ENCODE measurements at places on chromosomes 12 and 14.
A peak's percentile ranks its signal among the peaks of the same experiment; 100 is the strongest.

DNA sequence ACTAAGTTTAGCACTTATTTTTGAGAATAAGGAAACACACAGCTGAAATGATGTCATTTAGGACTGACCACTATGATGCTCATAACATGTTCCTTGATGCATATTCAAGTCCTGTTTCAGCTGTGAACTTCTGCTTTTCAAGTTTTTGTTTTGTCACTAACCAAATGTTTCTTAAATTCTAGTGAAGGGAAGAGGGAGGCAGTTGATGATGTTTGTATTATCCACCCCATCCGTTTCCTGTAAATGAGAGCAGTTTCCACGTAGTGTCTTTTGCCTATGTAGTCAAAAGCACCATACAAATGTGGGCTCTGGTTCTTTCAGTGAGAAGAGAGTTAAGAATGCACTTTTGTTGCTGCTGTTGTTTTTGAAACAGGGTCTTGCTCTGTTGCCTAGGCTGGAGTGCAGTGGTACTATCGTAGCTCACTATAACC, 491.8 kb downstream of the PCNX1 start:
- peak; percentile 72 for DNase-seq

DNA sequence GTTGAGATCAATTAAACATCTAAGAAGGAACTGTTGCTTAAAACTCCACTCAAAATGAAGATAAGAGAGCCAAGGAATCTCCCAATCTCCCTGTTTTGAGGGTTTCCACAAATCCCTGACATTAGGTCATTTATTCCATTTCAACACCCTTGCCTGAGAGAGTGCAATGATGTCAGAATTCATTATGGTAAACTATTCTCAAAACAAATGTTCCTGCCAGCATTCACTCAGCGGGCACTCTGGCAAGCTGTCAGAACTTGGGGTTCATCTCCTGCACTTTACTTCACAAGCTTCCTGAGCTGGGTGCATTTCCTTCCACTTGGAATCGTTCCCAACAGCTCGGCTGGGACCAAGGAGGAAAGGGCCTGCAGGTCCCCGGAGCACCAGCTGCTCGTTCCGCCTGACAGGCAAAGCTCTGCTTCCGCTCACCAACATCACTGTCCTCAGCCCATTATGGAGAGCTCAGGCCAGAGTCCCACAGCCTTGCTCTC, 117.8 kb downstream of the TTC7B start:
- no peak for DNase-seq

GRCh38 chr12:113057565-113058485, 1.3 kb downstream of the DTX1 start:
- no peak for DNase-seq

DNA sequence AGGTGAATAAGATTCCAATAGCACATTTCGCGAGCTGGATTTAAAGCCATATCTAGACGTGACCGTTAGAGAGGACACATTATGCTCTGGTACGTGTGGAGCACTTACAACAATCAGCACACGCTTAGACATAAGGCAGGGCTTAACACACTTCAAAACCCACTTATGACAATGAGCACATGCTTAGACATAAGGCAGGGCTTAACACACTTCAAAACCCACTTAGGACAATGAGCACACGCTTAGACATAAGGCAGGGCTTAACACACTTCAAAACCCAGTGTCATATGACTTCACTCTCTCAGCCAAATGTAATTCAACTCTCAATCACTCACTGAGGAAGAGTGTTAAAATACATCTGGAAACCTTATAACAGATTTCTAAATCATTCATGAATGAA, 11.2 kb upstream of the PLD4 start:
- no peak for DNase-seq

- peak; percentile 52 for DNase-seq
Measured at GRCh38 chr14:35374263-35374712, 30.3 kb downstream of the NFKBIA start.

- DNase-seq = peak; percentile 12
Measured at GRCh38 chr14:99360774-99361595, 89.0 kb upstream of the BCL11B start.

DNA sequence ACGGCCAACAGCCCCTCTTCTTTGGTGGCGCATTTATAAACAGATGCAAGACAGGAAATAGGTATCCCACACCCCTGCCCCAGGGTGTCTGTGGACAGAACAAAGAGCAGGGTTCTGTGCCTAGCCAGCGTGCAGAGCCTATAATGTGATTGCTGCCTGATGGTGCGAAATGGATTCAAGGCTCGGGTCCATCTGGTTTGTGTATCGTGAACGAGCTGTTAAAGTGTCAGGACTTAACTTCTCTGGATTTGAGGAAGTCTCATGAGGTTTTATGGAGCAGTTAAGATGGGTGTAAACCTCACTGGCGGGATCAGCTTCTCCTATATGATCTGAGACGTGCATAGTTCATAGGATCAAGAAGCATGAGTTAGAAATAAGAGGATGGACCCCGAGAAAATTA, 388.7 kb upstream of the TBX3 start:
- no peak for DNase-seq

- DNase-seq = no peak
Measured at GRCh38 chr14:95294834-95295599, 24.7 kb downstream of the CLMN start.

DNA sequence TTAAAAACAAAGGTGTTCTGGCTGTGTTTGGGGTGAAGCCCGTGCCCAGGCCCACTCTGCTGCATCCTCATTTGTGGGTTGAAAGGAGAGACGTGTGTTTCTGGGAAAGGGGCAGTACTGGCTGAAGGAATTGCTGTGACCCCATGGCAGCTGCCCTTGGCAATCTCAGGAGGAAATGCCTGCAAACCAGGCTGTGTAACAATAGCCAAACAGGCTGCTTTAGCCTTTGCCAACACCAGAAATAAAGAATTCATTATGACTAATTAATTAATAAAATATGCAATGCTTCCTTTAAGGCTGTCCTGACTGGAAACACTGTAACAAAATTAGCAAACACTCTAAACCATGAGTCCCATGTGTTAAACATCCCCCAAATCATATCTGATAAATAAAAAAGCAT, 53.0 kb upstream of the KRR1 start:
- no peak for DNase-seq

GRCh38 chr14:91415794-91416743, 1.6 kb downstream of the CCDC88C start:
- peak; percentile 67 for DNase-seq

DNA sequence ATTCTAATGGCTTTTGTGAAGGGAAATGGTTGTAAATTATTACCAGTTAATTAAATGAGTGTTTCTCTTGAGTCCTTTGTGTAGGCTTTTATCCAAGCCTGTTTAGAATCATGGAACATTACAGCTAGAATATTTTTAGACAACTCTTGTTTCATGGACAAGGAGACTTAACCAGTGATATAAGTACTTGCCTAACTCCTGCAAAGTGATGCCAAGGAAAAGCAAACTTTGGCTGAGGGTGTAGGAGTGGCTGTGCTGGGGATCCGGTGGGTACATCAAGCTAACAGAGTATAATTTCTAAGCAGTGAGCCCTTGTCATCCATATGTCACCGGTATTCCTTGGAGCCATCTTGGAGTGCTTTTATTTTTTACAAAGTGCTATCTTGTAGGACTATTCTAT, 61.5 kb downstream of the PRKCH start:
- no peak for DNase-seq

DNA sequence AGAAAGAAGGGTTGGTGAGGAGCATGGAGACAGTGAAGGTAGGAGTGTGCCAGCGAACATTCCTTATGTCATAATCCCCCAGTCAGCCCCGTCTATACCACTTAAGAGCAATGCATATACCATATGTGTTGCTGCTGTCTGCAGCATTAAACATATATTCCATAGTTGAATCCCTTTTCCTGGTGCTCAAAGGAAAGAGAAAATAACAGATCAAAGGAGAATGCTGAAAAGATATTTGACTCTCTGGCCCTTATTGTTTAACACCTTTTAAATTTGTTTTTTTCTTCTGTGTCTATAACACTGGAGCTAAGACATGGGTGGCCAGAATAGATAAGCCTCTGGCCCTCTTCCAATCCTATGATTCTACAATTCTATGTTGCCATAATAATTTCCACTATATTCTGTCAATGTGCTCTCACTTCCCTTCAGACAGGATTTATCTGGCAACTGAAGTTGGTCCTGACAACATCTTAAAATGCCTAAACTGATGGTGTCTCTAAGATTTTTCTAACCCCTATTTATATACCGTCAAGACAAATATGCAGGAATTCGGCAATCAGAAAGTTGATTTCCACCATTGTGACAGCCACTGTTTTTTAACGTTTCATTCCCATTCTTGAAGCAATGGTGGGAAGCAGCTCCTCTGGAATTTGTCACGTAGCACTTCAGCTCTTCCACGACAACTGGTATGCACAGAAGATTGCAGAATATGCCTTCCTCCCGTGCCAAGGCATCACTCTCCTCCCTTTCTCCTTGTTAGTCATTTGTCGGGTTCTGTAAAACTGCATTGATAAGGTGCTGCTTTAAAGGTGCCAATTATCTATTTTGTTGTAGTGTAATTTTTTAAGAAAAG, 204.7 kb downstream of the BCAT1 start:
- peak; percentile 92 for DNase-seq

GRCh38 chr12:121751034-121751433, 38.5 kb downstream of the TMEM120B start:
- DNase-seq = no peak

- DNase-seq = no peak
Measured at GRCh38 chr14:74584951-74585350, 27.1 kb downstream of the LTBP2 start.

- peak; percentile 65 for DNase-seq
Measured at GRCh38 chr14:33414041-33414440, 475.4 kb downstream of the NPAS3 start.

DNA sequence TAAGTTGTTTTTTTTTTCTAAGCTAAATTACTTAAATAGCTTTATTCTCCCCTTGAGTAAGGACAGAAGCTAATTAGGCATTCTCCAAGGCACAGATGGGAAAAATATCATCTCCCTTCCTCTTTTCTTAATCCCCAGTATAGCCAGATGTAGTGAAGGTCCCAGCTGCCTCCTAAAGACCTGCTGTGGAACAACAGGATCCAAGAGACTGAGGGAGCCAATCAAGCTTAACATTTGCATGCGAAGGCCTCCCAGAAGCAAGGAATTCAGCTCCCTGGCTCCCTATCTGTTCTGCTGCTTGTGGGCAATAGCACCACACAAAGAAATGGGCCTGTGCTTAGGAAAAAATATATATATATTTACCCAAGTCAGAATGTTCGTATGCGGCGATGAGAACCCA, 255.2 kb downstream of the SYT1 start:
- DNase-seq = no peak

GRCh38 chr12:18749386-18749957, 11.6 kb downstream of the CAPZA3 start:
- no peak for DNase-seq

DNA sequence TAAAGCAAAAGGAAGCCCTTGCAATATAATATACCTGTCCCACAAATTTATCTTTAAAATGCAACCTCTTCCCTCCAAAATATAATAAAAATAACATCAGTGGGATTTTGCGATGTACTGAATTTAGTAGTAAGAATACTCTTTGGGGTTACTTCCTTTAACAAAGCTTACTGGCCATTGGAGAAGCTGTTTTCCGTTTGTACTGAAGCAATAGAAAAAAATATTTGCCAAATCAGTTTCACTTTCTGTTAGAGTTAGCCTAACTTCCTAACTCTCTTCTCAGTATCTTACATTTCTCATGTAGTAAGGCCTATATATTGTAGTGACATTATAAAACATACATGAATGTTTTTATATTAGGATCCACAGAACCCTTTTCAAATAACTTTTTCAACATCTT, 3.7 kb downstream of the MAX start:
- peak; percentile 64 for DNase-seq

DNA sequence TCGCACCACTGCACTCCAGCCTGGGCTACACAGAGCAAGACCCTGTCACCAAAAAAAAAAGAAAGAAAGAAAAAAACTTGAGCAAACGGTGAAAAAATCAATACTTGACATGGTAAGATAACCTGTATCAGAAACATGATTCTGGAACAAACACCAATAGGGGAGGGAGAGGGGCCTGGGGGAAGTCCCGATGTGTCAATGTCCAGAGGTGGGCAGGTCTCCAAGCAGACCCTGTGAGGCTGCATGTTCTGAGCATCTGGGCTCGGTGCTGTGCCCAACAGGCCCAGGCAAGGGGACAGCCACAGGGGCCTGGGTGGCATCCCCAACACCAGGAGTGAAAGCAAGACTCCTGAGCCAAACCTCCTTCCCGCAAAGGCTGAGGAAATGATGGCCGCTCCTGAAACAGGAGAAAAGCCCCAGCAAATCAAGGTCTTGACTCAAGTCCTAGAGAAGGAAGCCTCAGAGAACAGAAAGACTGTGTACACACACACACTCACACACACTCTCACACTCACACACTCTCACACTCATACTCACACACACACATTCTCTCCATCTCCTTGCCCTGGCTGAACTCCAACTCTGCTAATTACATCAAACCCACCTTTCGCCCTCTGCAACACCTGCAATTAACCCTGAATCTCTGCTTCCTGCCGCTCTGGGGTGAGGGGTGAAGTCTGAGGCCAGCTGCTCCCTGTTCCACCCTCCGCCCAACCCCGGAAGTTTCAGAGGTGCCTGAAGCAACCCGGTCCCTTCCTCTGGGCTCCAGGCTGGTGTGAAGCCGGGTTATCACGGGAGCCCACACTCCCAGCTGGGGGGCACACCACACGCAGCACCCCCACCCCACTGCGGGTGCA, 20.4 kb downstream of the CCDC88C start:
- DNase-seq = peak; percentile 81

DNA sequence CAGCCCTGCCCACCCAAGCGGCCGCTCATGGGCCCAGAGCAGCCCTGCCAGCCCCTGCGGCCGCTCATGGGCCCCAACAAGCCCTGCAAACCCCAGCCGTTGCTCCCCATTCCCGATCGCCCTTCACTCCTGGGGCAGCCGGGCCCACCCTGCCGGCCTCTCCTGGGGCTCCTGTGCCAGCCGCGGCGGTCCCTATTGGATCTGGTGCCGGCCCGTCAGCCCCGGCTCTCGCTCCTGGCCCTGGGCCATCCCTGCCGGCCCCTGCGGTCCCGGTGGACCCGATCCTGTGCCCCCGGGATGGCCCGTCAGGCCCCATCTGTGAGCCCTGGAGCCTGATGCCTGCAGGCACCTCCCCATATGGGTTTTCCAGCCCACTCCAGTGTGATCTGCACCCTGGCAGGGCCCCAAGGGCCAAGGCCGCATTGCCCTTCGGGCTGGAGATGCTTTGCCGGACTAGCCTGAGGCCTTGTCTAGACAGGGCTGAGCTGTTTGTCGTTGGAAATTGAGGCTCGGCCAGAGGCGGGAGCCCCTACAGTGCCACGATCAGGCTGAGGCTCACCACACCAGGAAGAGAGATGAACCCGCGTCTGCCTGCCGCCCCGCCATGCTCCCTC, 20.3 kb downstream of the FBRSL1 start:
- no peak for DNase-seq

- no peak for DNase-seq
Measured at GRCh38 chr14:79383031-79383430, 828.3 kb downstream of the DIO2 start.

All from hematopoietic multipotent progenitor cell treated with erythropoietin and hydrocortisone succinate and interleukin-3 and kit ligand, for 6 days (in vitro differentiated cells).